ENCODE measurements at places on chromosomes 11 and 22.

DNA sequence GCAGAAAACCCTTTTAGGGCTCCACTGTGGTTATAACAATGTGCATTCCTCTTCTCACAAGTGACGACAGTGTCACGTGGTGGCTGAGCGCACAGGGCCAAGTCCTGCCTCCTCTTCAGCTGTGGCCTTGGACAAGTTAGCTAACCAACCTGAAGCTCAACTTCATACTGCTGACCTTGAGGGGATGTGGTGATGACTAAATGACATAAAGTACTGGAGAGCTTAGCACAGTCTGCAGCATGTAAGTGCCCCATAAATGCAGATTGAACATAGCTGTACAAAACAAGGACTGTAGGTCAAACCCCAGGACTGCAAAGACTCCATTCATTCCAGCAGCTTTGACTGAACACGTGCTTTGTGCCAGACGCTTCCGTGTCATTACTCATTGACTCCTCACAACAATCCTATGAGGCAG, 20.1 kb upstream of the MRGPRX2 start:
- DNase-seq: no peak

- DNase-seq: no peak
Measured at GRCh38 chr11:74020539-74020938, 11.7 kb upstream of the UCP3 start.

GRCh38 chr11:118620529-118621070, 13.2 kb downstream of the PHLDB1 start:
- peak; percentile 57 for DNase-seq

DNA sequence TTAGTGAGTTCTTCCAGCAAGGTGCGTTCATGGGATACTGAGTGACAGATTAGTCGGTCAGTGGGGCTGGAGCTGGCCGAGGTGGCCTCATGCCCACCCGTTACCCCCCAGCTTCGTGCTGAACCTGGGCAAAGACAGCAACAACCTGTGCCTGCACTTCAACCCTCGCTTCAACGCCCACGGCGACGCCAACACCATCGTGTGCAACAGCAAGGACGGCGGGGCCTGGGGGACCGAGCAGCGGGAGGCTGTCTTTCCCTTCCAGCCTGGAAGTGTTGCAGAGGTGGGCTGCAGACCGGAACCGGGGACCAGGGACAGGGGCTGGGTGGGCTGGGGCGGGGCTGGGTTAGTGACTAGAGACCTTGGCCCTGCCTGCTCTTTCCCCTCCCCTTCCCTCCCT, 2.9 kb downstream of the LGALS1 start:
- DNase-seq: no peak

GRCh38 chr22:23698094-23698493, 7.3 kb downstream of the RGL4 start:
- no peak for DNase-seq

DNA sequence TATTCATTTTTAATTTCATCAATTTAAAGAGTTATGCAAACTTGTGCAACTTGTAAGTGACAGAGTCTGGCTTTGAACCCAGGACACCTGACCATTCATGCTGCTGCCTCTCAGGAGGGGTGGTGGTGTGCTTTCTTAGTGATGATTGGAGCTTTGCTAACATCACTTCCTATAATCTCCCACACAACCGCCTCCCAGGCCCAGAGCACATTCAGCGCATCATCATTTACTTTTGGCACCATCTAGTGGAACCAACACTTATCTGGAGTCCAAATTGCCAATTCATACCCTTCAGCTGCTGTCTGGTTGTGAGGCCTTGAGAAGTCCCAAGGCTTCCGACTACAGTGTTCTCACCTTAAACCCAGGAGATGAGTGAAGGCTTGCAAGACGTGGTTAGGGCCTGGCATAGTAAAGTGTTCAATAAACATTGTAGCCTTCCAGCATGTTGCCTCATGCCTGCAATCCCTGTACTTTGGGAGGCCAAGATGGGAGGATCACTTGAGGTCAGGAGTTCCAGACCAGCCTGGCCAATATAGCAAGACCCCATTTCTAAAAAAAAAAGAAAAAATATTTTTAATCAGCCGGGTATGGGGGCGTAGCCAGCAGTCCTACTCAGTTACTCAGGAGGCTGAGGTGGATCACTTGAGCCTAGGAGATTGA, 1.1 kb upstream of the TTLL1 start:
- peak; percentile 60 for DNase-seq

GRCh38 chr22:42752912-42753311, 32.2 kb upstream of the A4GALT start:
- no peak for DNase-seq
